ENCODE measurements at places on chromosomes 2 and 18.

- DNase-seq, result no peak
Observed at GRCh38 chr2:127392828-127393578, 5.2 kb upstream of the MAP3K2 start.

DNA sequence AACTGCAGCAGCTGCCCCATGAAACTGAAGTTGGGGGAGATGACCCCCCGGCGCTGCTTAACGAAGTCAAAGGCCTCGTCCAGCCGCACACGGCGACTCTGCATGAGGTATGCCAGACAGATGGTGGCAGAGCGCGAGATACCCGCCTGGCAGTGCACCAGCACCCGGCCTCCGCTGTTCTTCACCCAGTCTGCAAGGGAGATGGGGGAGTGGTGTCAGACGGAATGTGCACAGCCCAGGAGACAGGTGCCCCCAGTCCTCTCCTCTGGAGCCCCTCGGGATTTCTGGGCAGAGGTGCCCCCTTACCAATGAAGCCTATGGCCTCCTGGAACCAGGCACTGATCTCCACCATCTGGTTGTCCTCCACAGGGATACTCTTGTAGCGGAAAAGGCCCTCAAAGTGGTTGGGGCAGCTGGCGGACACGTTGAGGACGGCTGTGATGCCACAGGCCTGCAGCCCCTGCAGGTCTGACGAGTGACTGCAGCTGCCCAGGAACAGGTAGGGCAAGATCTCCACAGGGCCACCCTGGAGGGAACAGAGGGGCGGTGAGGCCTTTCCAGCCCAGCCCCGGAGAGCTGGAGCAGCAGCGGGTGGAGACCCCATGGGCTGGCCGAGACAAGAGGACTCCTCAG, 1.3 kb downstream of the DUSP2 start:
- peak; percentile 27 for DNase-seq

DNA sequence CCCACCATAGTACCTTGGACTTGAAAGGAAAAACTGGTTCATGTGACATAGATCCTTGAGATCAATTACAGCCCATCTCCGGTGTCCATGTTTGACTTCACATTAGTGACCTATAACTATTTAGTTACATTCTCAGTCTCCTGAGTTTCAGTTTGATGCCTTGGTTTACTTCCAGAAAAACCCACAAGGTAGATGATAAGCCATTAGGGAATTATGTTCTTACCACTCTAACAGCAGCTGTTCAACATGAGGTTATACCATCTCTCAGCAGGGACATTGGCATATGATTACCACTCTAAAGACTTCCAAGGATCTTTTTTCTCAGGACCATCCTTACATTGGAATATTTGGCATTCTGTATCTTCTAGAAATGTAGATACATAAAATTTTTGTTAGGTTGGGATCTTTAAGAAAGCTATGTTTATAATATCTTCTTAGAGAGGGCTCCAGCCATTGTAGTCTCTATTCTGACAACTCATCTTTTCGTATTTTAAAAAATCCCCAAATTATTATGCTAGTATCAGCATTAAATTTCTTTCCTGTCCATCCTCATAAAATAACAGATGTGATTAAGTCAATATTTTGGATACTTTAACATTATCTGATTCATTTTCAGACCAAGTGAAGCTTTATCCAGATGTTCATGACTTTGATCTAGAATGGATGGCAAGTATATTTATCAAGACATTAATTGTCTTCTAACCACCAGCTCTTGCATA, 258.9 kb downstream of the RDH14 start:
- DNase-seq, result no peak

- DNase-seq, result no peak
Observed at GRCh38 chr2:234951664-234952269, at the start of gene SH3BP4. Gene SH3BP4 (plus strand): TSS chr2:234952017. CDS start chr2:235035003, 82,986 bp downstream.

DNA sequence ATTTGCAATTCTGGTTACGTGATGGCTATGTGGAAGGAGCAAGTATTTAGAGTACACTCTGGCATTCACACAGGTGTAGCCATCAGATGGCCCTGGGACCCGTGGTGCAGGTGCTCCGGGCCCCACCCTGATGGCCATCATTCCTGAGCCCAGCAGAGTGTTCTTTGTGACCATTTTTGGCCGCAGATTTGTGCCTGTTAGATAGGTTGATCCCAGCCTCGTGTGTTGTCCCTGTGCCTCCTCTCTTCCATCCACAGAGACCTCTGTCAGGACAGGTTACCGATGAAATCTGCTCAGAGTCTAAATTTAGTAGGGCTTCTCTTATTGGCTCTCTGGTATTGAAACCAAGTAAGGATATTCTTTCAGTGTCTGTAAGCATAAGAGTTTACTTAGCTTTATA, 33.9 kb downstream of the MAPRE2 start:
- DNase-seq, result no peak

- DNase-seq, result no peak
Observed at GRCh38 chr2:33706410-33706809, 107.3 kb upstream of the FAM98A start.

DNA sequence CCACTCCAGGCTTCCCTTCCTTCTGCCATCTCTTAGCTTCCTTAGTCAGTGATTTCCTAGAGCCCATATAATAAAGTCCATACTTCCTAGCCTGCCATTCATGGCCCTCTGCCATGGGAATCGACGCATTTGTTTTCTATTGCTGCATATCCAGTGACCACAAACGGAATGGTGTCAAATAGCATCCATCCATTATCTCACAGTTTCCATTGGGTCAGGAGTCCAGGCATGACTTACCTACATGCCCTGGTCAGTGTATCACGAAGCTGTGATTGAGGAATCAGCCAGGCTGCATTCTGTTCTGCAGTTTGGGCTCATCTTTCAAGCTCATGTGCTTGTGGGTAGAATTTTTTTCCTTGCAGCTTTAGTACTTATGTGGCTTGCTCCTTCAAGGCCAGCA, 209.7 kb upstream of the EPAS1 start:
- DNase-seq, result no peak

GRCh38 chr18:5538544-5538943, 5.3 kb downstream of the EPB41L3 start:
- DNase-seq, result no peak

- DNase-seq, result no peak
Observed at GRCh38 chr2:121420486-121420885, 110.2 kb upstream of the RNU4ATAC start.

- no peak for DNase-seq
Observed at GRCh38 chr2:66702301-66702700, 267.4 kb downstream of the MEIS1 start.

- no peak for DNase-seq
Observed at GRCh38 chr2:224551693-224552092, 33.5 kb downstream of the CUL3 start.

DNA sequence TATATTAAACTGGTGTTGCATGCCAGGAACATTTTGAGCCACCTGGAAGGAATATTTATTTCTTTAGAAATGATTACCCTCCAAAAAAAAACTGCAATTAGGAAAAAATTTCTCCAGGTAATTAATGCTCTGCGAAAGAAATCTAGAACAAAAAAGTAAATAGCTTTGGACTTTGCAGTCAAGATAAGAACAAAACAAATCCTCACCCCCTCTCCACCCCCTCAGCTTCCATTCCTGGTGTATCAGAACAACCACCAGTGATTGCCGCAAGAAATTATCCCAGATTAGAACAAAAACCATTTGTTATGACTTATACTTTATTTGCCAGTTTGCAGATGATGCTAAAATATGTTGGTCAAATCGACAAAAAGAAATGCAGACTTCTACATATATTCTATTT, 17.0 kb upstream of the TCF7L1 start:
- no peak for DNase-seq

GRCh38 chr18:75638776-75639471, 211.4 kb upstream of the SMIM21 start:
- no peak for DNase-seq

DNA sequence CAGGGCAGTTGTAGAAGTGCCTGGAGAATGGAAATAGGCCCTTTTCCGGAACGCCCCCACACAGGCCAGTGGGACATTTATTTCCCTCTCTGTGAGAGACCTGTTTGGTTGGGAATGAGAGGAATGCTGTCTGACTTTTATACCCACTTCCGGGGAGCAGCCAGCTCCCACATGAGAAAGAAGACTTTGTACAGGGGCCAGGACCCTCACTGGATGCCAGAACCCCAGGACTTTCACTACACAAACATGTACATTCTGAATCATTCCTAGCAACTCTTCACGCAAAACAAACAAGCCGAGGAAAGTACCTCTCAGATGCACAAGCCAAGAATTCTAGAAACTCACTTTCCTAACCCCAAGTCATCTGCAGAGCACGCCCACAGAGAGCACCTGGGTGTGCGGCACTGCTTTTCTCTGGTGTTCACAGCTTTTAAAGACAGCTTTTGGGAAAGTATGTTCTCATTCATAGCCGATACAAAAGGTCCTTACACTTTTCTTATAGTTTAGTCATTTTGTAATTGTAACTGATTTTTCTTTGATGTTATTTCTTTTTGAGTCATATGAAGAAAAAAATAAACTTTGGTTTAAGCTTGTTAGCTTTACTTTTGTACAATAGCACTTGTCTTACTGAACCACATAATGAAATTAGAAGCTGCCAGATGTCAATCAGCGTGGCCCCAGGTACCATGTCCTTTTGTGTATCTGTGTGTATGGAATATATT, 856.1 kb upstream of the ID2 start:
- DNase-seq, result no peak

DNA sequence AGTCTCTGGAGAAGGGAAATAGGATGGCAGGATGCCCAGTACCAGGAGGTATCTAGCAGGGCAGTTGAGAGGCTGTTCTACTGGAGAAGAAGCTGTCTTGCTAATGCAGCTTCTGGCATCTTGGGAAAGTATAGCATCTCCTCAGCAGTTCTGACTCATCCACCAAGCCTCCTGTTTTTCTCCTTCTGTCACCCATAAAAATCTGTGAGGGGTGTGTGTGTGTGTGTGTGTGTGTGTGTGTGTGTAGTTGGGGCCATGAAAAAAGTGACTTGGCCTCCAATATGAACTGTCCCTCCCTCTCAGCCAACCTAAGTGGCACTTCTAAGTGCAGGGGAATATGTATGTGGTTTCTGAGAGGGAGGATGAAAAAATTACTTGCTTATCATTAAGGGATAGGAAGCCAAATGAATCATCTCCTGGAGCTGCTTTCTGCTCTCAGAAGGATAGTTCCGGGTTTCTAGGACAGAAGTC, 83.9 kb downstream of the CBLN2 start:
- DNase-seq, result no peak

GRCh38 chr2:25426326-25426725, 84.6 kb upstream of the DNMT3A start:
- DNase-seq, result no peak

- DNase-seq, result no peak
Observed at GRCh38 chr2:159902722-159903121, 104.7 kb upstream of the CD302 start.

DNA sequence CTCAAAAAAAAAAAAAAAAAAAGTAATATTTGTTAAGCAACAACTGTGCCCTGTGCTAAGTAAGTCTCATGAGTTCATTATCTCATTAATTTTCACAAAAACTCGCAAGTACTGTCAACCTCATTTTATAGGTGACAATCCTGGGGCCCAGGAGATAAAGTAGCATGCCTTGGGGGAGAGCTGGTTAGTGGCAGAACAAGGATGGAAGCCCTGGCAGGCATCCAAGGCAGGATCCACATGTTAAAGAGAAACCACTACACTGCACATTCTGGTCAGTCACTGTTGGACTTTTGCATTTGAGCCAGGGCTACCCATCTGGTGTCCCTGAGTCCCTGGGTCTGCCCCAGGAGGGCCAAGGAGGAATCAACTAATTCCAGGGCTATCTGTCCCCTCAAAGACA, 54.6 kb downstream of the ZFP36L2 start:
- DNase-seq, result no peak

GRCh38 chr2:54589340-54590215, 133.5 kb downstream of the SPTBN1 start:
- DNase-seq, result no peak

DNA sequence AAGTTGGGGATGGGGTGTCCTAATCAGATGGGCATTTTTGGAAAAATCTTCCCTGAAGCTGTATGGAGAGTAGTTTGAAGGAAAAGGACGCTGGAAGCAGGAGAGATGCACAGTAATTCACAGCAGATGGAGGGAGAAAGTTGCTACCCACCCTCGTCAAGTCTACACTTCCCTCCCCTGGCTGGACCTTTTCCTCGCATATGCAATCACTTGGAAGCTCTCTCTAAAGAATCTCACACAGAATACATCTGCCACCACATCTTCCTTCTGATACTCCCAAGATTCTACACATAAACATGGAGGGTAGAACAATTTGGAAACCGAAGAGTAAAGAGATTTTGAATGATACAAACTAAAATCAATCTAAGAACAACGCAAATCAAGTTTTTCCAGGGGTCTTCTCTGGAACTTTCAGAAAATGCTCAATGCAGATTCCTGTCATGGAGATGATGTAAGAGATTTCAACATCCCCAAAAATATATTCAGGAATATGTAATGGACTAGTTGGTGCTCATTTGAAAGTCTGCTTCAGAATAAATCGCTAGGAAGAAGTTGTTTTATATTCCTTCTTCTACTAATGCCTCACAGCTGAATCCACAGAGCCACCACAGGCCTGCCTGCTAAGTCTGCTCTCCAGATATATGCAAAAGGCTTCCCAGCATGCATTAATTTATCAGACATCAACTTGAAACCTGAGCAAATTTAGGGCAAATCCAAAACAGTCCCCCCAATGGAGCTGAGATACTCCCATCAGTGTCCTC, 291.5 kb downstream of the LRATD1 start:
- DNase-seq, result no peak

- no peak for DNase-seq
Observed at GRCh38 chr2:39741871-39742270, 37.2 kb downstream of the THUMPD2 start.

DNA sequence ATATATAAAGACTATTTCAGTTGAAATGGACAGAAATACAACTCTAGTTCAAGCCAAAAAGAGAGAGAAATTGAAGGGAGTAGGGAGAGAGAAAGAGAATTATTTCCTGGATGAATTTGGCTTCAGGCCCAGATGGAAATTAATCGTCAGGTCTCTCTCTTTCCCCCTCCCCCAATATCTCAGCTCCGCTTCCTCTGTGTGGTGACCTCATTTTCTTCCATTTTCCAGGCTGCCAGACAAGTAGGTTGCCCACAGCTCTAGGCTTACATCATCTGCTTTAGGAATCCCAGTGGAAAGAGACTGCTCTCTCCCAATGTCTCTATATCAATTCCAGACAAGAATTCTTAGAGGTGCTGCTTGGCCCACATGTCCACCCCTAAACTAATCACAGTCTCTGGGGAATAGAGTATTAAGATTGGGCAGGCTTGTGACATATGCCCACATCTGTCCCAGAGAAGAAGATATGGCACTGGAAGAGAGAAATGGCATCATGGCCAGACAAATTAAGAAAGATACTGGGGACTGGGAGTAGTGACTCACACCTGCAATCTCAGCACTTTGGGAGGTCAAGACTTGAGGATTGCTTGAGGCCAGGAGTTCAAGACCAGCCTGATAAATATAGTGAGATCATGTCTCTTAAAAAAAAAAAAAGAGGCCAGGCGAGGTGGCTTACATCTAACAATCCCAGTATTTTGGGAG, 37.2 kb upstream of the CFAP36 start:
- no peak for DNase-seq

GRCh38 chr18:35110059-35110458, 68.8 kb downstream of the MAPRE2 start:
- no peak for DNase-seq

- no peak for DNase-seq
Observed at GRCh38 chr2:202035089-202035940, 1.7 kb downstream of the FZD7 start.

GRCh38 chr2:222017252-222017850, 281.4 kb downstream of the PAX3 start:
- DNase-seq, result no peak

- no peak for DNase-seq
Observed at GRCh38 chr2:16202266-16203020, 262.1 kb downstream of the MYCN start.
